ENCODE measurements at places on chromosomes 4 and X.

DNA sequence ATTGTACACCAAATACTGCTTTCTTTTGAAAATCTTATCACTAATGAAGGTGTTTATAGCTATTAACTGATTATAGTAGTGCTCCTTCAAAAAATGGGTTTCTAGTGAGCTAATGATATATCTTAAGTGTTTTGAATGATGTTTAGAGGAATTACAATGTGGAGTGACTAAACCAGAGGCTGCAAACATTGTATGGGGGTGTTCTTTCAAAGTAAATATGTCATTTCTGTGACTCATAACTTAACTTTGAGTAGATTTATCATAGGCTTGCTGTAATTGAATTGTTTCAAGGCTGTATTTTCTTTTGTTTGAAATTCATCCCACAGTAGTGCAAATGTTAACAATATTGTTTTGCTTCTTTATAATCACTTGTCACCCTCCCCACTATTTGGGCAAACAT lies 141.6 kb downstream of the IL1RAPL2 start:
- no peak for DNase-seq

DNA sequence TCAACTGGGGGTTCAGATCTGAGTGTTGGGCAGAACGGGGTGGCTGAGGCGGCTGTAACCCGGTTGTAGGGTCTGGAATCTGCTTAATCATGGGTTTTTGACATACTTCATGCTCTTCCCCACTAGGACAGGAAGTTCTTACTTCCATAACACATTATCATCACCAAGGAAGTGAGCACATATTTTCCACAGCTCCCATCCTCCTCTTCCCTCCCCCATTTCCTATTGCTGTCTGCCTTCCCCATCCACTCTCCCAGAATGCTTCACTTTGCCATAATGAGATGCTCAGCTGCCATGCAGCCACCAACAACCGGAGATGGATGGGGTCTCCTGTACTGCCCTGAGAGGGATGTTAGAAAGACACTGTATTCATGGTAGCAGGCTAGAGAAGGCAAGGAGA lies 6.4 kb upstream of the DCUN1D4 start:
- DNase-seq: no peak

- no peak for DNase-seq
These were observed 73.0 kb upstream of the NR3C2 start for GRCh38 chr4:148515248-148515647.

DNA sequence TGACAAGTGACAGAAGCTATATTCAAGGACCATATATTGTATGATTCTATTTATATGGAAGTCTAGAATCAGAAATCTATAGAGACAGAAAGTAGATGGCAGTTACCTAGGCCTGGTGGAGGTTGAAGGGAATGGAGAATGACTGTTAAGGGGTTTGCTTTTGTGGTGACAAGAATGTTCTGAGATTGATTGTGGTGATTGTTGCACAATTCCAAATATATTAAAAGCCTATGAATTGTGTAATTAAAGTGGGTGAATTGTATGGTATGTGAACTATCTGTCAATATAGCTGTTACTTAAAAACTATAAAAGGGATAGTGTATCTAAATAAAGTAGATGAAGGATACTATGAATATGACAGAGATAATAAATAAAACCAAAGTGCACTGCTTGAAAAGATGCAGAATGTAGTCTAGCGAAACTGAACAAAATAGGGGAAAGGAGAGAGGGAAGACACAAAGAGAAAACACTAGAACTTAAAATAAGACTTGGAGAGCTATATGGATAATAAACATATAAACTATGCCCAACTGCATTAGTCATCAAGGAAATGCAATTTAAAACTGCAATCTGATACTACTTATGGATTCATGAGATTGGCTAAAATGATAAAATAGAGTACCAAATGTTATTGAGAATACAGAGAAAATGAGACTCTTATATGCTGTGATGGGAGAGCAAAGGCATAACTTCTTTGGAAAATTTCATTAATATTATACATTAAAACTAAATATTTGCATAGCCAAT lies 82.1 kb upstream of the BANK1 start:
- no peak for DNase-seq

DNA sequence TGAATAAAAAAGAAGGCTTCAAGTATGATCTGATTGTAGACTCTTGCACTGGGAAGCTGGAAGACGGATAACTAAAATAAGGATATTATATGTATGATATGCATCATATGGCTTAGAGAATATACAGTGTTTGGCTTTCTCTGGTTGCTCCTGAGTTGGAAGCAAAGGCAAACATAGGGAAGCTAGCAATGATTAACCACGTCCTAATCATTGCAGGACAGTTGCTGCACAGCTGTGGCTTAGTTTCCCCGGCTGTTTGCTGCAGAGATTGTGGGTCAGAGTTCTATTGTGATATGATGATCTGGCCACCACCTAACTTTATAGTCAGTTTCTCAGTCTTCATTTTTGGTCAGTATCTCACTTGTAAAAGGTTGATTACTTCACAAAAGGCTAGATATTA lies 36.3 kb upstream of the PARM1 start:
- DNase-seq: no peak

DNA sequence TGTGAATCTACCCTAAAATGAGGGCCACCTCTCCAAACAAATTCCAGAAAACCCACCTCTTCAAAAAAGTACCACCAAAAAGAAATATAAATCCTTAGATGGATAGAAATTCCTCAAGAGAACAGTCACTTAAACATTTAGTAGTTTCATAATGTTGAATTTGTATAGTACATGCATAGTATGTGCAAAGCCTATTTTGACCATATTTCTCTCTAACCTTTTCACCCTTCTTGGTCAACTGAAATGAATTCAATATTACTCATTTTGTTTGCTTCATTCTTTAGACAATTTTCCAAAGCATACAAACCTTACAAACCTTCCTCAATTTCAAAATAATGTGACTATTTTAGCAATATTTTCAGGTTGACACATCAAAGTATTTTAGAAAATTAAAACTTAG lies 4.1 kb downstream of the RHOXF1 start:
- DNase-seq: no peak

- no peak for DNase-seq
These were observed 188.0 kb upstream of the PACRGL start for GRCh38 chr4:20512033-20512792.

All from Jurkat, Clone E6-1 (cell line).